ENCODE measurements at places on chromosomes 6 and 20. TPM values are rescaled to one million over a fixed set of nuclear protein-coding genes. Genes with fewer than 3 reads are reported as not detected.

DNA sequence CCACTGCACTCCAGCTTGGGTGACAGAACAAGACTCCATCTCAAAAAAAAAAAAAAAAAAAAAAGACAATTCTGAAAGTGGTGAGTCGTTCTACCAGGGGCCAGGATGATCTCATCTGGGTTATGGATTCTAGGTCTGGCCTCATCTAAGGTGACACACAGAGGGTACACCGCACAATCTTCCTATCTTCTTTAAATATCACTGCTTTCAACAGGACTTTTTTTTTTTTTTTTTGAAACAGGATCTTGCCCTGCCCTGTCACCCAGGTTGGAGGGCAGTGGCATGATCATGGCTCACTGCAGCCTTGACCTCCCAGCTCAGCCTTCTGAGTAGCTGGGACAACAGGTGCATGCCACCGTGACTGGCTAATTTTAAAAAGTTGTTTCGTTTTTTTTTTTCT is 67.7 kb downstream of the SLC16A10 start:
- no peak for DNase-seq

DNA sequence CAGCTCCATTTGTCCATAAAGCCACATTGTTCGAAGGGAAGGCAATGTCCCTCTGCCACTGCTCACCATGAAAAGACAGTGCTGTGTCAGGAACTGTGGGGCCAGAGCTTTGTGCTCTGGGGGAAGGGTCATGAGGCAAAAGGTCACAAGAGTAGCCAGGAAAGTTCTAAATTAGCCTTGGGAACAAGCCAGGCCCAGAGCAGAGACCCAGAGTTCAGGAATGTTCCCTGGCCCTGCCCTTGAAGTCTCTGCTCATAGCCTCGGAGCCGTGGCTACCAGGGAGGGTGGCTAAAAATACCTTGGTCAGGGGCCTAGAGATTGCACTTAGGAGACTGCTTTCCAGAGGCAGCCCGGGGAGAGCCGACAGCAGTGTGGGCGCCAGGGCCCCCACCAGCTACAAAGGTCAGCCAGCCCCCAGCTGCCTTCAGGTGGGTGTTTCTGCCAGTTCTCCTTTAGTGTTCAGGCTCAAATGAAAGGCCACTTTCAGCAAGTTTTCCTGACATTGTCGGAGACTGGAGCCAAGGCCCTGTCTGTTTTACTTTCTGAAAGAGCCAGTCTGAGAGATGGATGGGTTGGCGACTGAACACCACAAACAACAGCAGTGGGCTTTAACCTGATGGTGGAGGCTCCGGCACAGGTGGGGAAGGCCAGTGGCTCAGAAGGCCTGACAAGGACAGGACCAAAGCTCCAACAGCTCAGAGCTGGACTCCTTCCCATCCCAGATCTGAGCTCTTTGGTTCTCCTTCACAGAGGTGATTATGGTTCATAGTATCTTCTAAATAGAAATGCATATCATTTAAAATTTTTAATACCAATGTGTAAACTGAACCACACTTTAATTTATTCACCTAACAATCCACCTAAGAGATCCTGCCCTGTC is 76.2 kb downstream of the CDH26 start:
- DNase-seq: no peak

- DNase-seq: peak; percentile 87
These were observed 13.8 kb upstream of the TLDC2 start for GRCh38 chr20:36861875-36862801.

DNA sequence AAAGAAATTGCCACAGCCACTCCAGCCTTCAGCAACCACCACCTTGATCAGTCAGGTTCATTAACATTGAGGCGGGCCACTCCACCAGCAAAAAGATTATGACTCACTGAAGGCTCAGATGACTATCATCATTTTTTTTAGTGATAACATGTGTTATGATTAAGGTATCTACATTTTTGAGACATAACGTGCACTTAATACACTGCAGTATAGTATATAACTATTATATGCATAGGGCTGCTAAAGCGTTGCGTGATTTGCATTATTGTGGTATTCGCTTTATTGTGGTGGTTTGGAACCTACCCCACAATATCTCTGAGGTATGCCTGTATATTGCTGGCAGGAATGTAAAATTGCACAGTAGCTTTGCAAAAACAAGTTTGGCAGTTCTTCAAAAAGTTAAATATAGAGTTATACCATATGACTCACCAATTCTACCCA is 6.8 kb upstream of the RIPK1 start:
- peak; percentile 75 for DNase-seq

GRCh38 chr6:50722829-50723554 is 9.7 kb downstream of the TFAP2D start:
- DNase-seq: no peak

GRCh38 chr6:17116117-17116440 is 14.2 kb downstream of the STMND1 start:
- DNase-seq: no peak

- DNase-seq: no peak
These were observed 50.5 kb downstream of the KCNK5 start for GRCh38 chr6:39178804-39179203.

The SGK2 gene
- total RNA-seq: 0.64 TPM

The OR14J1 gene
- total RNA-seq: not detected

All from fibroblast of villous mesenchyme (primary cell).